ENCODE measurements at places on chromosomes 6 and 20.

GRCh38 chr20:32336918-32337347 is 21.2 kb upstream of the ASXL1 start:
- peak; percentile 59 for DNase-seq

- DNase-seq: no peak
Observed at GRCh38 chr6:84137051-84137375, 90.4 kb downstream of the CEP162 start.

GRCh38 chr6:166394036-166394892 is 11.5 kb upstream of the MPC1 start:
- DNase-seq: no peak

DNA sequence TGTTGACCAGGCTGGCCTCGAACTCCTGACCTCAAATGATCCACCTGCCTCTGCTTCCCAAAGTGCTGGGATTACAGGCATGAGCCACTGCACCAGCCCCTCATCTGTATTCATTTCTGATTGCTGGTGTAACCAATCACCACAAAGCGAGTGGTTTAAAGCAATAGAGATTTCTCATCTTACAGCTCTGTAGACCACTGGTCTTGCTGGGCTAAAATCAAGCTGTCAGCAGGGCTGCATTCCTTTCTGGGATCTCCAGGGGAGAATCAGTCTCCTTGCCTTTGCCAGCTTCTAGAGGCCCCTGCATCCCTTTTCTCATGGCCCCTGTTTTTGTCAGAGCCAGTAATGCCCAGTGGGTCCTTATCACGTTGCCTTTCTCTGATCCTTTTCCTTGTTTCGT is 49.9 kb upstream of the PMEPA1 start:
- no peak for DNase-seq

GRCh38 chr6:36039112-36039511 is 11.5 kb downstream of the MAPK14 start:
- DNase-seq: no peak

DNA sequence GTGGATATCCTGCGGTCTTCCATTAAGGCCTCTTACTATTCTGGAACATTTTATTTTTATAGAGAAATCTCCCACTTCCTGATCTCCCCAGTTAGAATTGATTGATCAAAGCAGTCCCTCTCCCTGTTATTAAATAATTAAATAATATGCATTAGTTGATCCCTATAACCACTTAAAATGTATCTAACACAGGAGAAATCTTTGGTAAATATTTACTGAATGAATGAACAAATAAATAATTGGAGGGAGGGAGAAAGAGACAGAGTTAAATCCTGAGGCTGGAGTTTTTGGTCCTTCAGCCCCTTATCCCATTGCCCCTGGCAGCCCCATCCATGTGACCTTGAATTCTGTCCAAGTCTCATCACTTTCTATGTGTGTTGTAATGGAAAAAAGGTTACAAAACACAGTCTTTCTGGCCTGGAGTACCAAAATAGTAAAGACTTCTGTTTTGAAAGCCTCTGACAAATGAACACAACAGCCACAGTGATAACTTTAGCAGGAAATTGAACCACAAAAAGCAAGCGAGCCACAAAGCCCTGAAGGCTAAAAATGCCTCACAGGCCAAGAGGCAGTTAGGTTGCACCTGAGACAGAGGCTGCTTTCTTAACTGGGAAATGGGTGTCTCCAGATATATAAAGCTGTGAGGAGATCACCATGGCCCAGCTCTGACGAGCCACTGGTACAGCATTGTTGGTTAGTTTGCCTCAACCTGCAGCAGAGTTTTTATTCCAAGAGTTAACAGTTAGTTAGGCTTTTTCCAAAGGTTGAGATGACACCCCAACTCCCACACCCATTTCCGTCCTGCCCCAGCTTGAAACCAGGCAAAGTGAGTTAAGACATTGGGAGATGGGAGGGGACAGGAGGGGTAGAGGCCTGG is 11.3 kb downstream of the NT5E start:
- peak; percentile 90 for DNase-seq

- no peak for DNase-seq
Observed at GRCh38 chr20:19673575-19673974, 84.5 kb upstream of the RIN2 start.

DNA sequence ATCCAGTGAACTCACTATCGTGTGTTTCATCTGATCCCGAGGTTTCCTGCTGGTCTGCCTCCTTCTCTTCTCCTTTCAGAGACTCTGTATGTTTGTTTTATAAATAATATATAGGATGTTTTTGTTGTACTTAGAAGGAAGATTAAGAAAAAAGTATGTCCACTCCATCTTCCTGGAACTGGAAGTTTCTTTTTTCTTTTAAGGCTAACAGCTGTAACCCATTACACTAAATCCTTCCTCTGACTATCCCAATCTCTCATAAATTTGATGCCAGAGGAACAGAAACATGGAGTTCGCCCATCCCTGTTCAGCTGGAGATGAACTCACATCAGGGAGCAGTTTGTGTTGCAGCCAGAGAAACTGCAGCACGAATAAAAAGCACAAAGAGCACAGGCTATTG is 20.7 kb downstream of the RIPK1 start:
- no peak for DNase-seq

DNA sequence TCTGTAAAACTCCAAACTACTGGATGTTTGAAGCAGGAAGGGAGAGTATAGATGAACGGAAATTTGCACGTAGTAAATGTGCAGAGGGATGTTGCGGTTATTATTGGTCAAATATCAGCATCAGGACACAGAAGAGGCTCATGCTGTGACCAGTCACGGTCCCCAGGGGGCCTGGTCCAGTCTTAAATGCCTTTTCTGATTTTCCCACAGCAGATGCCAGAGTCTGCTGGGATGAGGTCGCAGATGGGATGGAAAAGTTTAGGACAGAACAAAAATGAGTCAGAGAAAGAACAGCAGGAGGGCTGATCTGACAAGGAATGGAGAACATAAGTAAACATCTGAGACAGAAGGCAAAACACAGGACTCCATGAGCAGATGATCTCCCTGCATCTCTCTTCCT is 11.7 kb upstream of the SIRPG start:
- no peak for DNase-seq

- peak; percentile 43 for DNase-seq
Observed at GRCh38 chr6:72622094-72622940, 453 bp downstream of the KCNQ5 start.

- no peak for DNase-seq
Observed at GRCh38 chr20:48332555-48332954, 495.2 kb downstream of the PREX1 start.

- DNase-seq: no peak
Observed at GRCh38 chr6:33909737-33910136, 105.9 kb upstream of the MLN start.

- peak; percentile 21 for DNase-seq
Observed at GRCh38 chr6:36387440-36388303, at the start of gene ETV7. Gene ETV7 (minus strand): TSS chr6:36387669. CDS start chr6:36387541, 128 bp downstream.

DNA sequence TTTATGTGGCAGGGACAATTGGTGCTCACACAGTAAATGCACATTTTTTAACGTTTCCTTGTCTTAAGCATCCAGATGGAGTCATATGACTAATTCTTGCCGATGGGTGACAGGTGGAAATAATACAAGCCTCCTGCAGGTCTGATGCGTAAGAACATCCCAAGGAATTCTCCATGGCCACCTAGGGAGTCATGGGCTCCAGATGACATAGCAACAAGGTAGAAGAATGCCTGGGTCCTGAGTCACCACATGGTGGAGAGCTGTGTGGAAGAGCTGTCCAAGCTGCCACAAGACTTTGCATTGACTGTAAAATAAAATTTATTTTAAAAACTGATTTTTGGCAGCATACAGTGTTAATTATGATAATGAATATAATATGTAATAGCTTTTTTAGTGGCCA is 77.0 kb upstream of the MAP3K7 start:
- DNase-seq: no peak

DNA sequence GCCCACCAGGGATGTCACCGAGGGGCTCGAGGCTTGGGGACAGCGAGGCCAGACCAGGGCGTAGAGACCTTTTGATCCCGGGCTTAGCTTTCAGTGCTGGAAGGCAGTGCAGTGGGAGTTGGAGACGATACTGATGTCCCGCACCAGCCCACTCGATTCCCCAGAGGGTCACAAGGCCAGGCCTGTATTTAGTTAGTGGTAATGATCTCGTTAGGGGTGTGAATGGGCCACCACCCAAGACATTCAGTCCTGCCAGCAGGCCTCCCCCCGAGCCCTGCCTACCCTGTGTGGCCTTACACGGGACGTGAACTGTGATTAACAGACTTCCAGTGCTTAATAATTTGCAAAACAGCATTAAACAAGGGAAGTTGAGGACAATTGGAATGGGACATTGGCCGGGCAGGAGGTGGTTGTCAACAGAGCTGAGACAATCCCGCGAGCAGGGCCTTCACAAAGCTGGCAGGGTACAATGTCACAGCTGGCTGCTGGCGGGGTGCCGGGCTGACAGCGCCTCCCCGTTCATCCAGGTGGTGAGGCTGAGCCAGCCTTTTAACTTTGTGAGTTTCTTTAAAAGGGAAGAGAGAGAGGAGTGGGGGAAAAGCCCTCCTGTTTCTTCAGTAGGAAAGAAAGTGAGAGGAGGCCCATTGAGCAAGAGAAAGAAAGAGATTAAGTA is 175.3 kb upstream of the RALGAPA2 start:
- no peak for DNase-seq

GRCh38 chr20:4810426-4811019 is 88.8 kb downstream of the PRND start:
- no peak for DNase-seq

- DNase-seq: no peak
Observed at GRCh38 chr6:94651239-94651638, 926.1 kb upstream of the MANEA start.

DNA sequence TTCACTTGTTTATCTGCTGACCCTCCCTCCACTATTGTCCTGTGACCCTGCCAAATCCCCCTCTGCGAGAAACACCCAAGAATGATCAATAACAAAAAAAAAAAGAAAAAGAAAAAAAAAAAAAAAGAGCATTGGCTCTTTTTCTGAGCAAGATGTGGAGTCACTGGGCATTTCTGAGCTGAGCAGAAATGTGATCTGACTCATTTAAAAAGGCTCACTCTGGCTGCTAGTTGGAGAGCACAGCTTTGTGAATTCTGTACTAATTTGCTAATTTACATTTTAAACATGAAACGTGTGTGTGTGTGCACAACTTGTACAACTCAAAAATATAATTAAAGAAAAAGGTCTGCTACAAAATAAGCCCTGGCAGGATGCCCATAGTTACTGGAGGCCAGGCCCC is 20.2 kb downstream of the SCML4 start:
- DNase-seq: no peak

GRCh38 chr20:33005132-33005566 is 916 bp upstream of the SUN5 start:
- peak; percentile 12 for DNase-seq

GRCh38 chr6:159093609-159094443 is 49.0 kb upstream of the TAGAP start:
- no peak for DNase-seq

DNA sequence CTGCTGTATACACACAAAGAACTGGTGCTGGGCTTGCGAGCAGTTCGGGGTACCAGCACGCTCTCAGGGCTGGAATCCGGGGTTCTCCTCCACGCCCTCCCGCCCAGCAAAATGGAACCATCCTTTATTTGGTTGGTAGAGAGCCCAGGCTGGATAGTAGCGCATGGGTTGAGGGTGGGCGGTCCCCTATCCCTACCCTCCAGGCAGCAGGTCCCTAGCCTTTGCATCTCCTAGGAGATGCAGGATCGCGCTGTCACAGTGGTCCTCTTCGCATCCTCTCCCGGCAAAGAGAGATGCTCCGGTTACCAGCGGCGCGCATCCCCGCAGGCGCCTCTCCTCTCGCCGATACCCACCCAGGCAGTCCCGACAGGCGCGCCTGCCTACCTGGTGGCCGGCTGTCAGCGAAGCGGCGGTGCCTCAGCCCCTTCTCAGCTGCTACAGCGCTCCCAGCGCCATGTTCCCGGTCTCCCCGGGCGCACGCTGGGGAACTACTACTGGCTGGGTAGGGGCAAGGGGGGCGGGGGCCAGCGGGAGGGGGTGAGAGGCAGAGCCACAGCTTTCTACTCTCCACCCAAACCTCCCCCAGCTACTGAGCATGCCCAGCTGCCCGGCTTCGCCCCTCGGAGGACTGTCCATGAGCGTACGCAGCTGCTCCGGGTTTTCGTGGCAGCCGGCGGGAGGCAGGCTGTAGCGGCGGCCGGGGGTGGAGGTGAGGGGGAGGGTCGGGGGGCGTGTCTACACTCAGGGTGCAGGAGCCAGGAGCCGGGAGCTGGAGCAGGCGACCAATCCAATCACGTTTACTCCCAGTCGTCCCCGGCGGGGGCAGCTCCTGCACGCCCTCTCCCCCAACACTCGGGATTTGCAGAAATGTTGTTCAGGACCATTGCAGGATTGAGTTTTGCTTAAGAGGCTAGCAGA is at the start of gene PAK5:
PAK5 (minus strand) TSS at position 699 of the 918 bp plus-strand sequence. CDS start 194,748 bp downstream, outside the sequence.
- peak; percentile 18 for DNase-seq

GRCh38 chr6:14276071-14276470 is 158.5 kb downstream of the CD83 start:
- DNase-seq: no peak

GRCh38 chr6:10315658-10316372 is 99.1 kb downstream of the TFAP2A start:
- no peak for DNase-seq

- DNase-seq: no peak
Observed at GRCh38 chr6:125469915-125470314, 168.1 kb upstream of the HDDC2 start.

DNA sequence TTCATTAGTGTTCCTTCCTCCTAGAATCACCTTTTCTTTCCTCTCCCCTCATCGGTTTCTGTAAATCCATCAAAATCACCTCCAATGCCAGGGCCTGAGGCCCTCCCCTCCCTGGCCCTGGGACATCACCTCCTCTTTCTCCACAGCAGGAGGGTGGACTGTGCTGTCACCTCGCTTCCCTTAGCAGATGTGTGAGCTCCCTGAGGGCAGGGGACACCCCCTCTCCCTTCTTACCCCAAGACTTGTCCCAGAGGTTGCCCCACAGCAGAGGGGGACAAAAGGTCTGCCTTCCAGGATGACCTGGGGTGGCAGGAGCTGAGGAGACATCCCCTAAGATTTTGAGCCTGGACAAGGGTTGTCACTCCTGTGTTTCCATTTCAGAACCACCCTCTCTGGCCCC is 5.9 kb downstream of the ULBP1 start:
- no peak for DNase-seq

Data from fibroblast of pulmonary artery (primary cell).